Fibroblast of skin of right biceps (primary cell): ENCODE measurements at places on chromosomes 7 and 10.
A peak's percentile ranks its signal among the peaks of the same experiment; 100 is the strongest.

DNA sequence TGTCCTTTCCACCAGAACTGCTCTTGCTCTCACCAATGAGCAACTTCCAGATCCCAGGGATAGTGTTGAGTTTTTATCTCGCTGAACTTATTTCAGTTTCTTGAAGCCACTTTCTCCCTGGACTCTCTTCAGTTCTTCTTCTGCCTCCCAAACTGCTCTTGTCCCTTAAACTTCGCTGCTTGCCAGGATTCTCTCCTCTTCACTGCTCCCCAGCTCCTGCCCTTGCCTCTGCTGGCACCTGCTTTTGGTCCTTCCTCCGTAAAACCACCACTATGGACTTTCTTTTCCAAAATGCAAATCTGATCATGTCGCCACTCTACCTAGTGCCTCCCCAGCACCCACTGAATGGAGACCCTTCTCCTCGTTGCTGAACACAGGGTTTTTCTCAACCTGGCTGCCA lies 92.8 kb upstream of the PALS2 start:
- no peak for DNase-seq

GRCh38 chr7:4631380-4632179 lies 50.5 kb upstream of the FOXK1 start:
- DNase-seq, result peak; percentile 92

- DNase-seq, result peak; percentile 57
Measured at GRCh38 chr7:158587162-158588084, at the start of gene PTPRN2. Gene PTPRN2, minus strand, starts transcription at chr7:158587823.

- peak; percentile 10 for DNase-seq
Measured at GRCh38 chr10:128896116-128896795, 570.8 kb upstream of the MGMT start.

- no peak for DNase-seq
Measured at GRCh38 chr10:76675951-76676587, 961.5 kb downstream of the KCNMA1 start.

DNA sequence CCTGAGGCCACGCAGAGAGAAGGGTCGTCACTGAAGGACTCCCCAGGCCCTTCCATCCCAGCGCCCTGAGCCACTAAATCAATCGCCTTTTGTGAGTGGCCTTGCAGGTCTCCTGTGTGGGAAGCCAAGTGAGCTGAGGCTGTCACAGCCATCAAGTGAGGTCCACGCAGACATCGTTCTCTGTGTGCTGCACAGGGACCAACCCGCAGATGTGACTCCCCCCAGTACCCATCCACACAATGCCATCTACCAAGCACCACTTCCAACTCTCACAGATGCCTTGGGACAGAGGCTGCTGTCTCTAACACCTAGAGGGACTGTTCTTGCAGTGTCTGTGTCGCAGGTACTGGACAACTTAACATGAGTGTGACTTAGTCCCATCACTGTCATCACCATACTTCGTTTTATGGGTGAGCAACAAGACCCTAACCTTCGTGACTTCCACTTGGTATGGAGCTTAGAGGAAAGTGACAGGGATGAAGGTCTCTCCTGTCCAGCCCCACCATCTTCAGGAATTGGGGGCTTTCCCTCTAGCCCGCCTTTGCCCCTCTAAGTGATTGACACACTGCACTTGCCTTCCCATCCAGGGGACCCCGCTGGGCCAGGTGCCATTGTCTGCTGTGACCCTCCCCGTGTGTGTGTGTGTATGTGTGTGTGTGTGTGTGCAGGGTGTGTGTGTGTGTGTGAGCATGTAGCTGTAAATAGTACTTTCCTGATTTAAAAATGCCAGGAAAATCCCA lies 51.4 kb upstream of the TMEM72 start:
- DNase-seq, result no peak

DNA sequence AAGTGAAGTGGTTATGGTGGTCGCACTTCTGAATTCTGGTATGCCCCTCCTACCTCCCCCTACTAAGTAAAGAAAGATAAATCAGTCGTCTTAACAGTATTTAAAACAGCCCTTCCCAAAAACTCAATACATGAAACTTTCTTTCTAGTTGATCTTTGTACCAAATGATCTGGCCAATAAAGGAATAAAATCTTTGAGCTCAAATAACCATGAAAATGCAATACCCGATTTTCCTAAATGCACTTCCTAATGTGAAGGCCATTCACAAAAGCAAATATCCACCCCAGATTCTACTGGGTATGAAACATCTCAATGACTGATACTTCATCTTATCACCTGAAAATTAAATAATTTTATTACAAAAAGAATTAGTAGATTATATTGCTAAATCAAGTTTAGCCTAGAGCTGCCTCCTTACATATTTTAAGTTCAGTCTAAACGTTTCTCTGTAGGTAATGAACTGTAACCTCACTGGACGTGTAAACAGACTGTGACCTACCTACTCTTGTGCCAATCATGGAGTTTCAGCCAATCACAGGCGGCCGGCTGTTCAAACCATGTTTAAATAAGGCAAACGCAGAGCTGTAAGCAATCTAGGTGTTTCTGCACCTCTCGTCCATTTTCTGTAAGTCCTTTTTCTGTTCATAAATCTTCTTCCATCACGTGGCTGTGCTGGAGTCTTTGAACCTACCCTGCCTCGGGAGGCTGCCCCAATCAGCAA lies 146.9 kb upstream of the AKR1E2 start:
- DNase-seq, result no peak

DNA sequence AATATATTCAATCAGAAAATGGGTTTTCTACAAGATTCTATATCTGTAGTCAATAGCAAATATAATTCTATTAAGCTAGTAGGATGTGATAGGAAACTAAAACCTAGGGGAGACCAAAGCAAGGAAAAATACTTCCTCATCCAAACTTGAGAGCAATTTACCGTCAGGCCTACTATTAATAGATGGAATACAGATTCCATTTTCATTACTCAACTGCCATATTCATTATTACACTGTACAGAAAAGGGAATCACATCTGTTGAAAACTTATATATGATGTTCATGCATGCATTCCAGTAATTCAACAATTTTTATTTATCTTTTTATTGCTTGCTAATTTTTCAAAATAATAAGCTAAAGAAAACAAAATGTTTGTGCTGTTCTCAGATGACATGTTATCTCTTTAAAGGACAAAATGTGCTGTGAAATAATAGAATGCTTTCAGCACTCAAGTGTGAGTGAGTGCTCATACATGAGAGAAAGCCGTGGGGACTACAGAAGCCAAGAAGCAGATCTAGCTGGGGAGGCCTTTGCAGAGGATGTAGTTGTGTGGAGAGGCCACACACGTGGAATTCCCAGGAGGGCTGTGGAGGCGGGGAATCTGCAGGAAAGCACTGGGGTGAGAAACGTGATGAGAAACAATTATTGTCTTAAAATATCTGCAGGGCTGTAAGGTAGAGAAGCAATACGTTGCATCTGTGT lies 110.0 kb downstream of the EGFR start:
- peak; percentile 91 for DNase-seq

DNA sequence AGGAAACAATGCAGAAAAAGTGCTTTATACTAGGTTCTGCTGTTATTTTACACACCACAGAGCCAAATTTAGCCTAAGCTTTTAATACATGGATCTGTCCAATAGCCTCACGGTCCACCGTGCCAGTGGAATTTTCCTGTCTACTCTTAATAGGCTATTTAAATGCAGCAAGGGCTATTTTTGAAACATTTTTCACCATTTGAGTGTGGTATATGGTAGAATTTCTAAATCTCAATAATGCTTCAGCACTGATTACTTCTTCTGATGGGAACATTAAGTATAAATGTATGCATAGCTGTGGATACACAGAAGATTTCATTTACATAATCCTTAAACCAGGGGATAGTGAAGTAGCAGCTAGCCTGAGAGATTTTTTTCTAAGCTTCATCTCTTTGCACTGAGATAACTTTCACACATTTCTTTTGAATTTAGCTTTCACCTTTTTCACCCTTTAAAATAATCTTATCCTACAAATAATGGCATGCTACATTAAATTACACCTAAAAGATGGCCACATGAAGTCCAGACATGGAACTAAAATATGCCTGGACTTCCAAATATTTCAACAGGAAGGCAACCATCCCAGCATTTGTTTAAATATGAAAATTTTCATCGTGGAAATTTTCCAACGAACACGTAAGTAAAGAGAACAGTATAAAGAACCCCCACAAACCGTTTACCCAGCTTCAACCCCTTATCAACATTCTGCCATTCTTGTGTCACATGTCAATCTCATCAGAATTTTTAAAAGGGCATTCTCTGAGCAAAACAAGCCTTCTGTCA lies 45.4 kb downstream of the AMPH start:
- peak; percentile 19 for DNase-seq

- peak; percentile 23 for DNase-seq
Measured at GRCh38 chr7:94649450-94649849, 6.5 kb downstream of the SGCE start.

DNA sequence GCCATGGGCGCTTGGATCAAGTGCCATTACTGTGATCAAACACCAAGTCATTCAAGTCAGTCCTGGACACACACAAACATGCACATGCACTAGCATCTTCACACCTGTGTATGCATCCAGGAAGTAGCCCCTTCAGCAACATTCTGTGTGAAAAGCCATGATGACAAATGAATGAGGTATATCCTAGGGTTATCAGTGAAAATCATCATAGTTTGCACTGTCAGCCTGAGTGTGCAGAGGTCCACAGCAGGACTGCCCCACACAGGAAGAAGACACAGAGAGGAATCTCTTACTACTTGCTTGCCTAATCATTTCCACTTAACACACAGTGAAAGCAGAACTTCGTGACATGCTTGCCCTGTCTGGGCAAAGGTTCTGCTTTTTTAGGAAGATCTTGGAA lies 184.0 kb upstream of the ADO start:
- DNase-seq, result no peak

DNA sequence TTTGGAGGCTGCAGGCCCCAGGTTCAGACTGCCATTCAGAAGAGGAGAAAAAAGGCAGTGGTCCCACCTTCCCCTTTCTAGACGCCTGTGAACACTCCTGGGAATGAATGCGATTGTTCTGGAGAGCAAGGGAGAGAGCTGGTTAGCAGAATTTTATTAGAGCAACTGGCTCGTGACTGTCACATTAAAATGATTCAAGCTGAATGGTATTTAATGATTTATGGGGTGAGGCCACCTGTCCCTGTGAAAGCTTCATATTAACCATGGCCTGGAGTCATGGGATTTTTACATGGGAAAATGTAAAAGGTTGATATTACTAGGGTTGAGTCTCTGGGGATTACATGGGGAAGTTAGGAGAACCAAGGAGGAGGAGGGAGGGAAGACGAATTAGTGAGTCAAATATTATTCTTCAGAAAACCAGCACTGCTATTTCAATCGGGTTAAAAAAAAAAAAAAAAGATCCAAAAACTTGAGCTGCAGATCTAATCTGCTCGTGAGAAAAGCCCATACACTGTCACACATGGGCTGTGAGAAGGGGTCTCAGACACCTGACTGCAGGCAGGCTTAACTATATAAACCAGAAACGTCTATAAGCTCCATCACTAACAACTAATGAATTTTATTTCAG lies 8.3 kb downstream of the CXCL12 start:
- peak; percentile 23 for DNase-seq

- no peak for DNase-seq
Measured at GRCh38 chr7:36734731-36735130, 10.4 kb upstream of the AOAH start.

DNA sequence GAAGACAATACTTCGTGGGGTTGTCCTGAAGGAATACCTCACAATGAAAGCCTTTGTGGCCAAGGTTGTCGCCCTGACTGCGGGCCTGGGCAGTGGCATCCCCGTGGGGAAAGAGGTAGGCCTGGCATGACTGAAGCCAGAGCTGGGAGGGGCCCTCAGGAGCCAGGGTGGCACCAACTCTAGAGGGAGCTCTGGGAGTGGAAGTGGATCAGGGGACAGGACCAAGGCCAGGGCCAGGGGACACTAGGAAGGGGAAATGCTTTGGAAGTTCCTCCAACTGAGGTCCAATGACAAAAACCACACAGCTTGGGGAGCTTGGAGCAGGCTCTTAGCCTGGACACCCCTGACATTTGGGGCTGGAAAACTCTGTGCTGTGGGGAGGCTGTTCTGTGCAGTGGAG lies 5.8 kb downstream of the CLCN1 start:
- DNase-seq, result no peak

- no peak for DNase-seq
Measured at GRCh38 chr7:128081351-128081750, 50.1 kb upstream of the LRRC4 start.

GRCh38 chr10:123634221-123634620 lies 31.9 kb upstream of the GPR26 start:
- no peak for DNase-seq

DNA sequence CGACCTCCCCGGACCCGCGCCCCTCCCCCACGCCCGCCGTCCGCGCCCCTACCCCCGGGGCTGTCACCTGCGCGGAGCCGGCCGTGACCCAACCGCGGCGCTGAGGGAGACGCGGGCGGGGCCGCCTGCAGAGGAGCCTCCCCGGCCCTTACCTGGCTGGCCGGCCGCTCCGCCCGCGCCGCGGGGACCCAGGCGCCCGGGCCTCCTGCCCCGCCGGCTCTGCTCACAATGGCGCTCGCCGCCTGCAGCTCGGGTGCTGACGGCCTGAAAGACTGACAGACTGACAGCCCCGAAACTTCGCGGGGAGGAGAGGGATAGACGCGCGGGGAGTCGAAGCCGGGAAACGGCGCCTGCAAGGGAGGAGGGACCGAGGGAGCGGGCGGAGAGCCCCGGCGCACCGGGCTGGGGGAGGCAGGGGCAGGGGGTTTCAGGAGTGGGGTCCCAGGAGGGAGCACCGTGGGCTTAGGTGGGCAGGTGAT lies 393 bp downstream of the ZNF467 start:
- peak; percentile 12 for DNase-seq

DNA sequence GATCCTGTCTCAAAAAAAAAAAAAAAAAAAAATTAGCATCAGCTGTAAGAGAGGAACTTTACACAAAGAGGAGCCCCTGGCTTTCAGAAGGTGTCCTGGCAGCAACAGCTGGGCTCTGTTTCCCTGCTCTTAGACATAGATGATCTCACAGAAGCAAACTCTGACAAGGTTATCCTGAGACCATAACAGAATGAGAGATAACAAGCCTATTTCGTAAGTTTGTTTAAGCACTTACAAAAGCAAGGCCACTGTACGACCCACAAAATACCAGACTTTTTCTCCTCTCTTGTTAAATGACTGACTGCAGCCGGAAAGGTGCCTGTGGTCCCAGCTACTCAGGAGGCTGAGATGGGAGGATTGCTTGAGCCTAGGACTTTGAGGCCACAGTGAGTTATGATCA lies 33.3 kb upstream of the OTUD1 start:
- DNase-seq, result no peak
